Stimulated activated CD4-positive, alpha-beta T cell treated with anti-CD3 and anti-CD28 coated beads, Interleukin-15, amount 100 ng/mL, for 48 hours (primary cell): ENCODE measurements at places on chromosomes 13 and 19.
A peak's percentile ranks its signal among the peaks of the same experiment; 100 is the strongest.

- DNase-seq: no peak
These were observed 120.2 kb downstream of the RXFP2 start for GRCh38 chr13:31859571-31859970.

GRCh38 chr13:37070145-37070695 lies 10.7 kb upstream of the SUPT20H start:
- no peak for DNase-seq

GRCh38 chr13:27926644-27927434 lies 7.0 kb downstream of the PDX1 start:
- DNase-seq: no peak

GRCh38 chr13:99352351-99353245 lies 45.4 kb upstream of the GPR183 start:
- DNase-seq: no peak

GRCh38 chr19:958967-959855 lies 24.9 kb upstream of the WDR18 start:
- peak; percentile 65 for DNase-seq

DNA sequence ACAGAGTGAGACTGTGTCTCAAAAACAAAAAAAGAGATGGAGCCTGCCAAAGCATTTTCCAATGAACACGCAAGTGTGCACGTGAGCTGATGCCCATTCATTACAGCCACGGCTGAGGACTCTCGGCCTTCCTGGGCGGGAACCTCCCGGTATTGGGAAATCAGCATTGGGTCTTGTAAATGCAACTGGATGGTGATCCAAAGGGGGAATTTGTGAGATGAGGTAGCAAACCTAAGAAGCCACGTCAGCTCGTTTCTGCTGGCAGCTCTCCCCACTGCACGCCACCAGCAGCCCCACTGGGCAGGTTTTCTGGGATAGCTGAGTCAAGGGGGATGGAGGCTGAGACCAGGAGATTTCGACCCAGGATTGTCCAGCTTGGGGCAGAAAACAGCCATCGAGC lies 11.5 kb downstream of the C13orf46 start:
- DNase-seq: no peak

- no peak for DNase-seq
These were observed 98.4 kb upstream of the STARD13 start for GRCh38 chr13:33383724-33384577.
